Mesenchymal stem cell (in vitro differentiated cells and primary cell): ENCODE measurements at places on chromosomes 4 and X.

DNA sequence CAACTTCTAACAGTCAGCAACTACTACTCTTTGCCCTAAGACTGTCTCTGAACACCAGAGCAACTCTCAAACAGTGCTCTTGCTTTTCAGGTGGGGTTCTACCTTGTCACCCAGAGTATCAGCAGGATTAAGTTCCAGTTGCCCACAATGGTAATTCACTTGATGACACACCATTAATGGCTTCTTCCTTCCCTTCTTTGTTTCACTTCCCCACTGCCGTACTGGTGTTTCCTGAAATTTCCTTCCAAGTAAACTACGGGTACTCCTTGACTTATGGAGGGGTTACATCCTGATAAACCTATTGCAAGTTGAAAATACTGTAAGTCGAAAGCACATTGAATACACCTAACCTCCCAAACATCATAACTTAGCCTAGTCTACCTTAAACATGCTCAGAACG lies 36.6 kb upstream of the PDK3 start:
- no peaks in the 10 kb centered on the region for H3K36me3 ChIP-seq
- H3K27ac ChIP-seq, result no peak overlapping the region
- no peaks in the 10 kb centered on the region for H3K4me1 ChIP-seq
- peaks cover 11% of the 10 kb centered on the region for H3K27me3 ChIP-seq

DNA sequence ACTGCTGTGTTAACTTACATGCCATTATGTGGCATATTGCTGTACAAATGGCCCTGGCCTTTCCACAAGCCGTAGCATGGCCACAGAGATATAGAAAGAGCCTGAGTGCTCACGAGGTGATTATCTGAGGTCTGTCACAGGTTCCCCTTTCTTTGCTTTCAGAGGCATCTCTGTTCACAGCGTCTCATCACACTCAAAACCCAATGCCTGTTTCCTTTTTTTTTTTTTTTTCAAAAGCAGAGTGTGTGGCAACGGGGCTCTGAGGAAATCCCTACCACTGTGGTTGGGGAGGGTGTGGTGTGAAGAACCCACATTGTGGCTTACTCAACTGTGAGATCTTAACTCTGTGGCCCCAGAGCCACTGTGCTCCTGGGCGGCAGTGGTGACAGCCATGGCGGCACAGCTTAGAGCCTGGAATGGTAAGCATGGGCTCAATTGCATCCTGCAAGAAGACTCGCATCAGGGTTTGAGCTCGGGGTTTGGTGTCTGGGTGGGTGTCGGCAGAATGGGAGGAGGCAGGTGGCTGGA lies 30.8 kb downstream of the RTL5 start:
- H3K27ac ChIP-seq, result no peak overlapping the region
- no peak overlapping the region for H3K4me3 ChIP-seq
- peaks cover 49% of the 10 kb centered on the region for H3K27me3 ChIP-seq
- H3K36me3 ChIP-seq, result no peaks in the 10 kb centered on the region

DNA sequence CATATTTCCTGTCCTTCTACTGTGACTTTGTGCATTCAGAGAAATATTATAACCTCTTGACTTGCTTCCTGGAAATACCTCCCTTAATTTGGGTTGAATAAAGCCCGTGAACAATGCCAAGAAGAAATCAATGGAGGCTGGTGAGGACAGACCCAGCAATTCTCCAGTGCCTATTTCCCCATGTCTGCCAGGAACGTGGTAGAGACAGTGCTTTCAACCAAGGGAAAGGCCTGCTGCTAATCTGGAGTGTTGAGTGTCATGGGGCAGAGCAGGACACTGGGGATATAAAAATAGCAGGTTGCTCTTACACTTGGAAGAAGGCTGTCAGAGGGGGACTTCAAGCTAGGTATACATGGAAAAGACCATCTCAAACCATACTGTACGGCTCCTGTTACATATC lies 19.9 kb downstream of the TSC22D3 start:
- no peaks in the 10 kb centered on the region for H3K4me1 ChIP-seq
- H3K36me3 ChIP-seq, result no peaks in the 10 kb centered on the region
- H3K4me3 ChIP-seq, result no peak overlapping the region
- peaks cover 96% of the 10 kb centered on the region for H3K27me3 ChIP-seq

GRCh38 chr4:139552517-139553307 lies 3.3 kb downstream of the SETD7 start:
- peaks cover 10% of the 10 kb centered on the region for H3K4me1 ChIP-seq
- peak overlapping the region; percentile 3 for H3K27ac ChIP-seq
- no peaks in the 10 kb centered on the region for H3K36me3 ChIP-seq
- peaks cover 5% of the 10 kb centered on the region for H3K27me3 ChIP-seq

- H3K36me3 ChIP-seq, result no peaks in the 10 kb centered on the region
- H3K27ac ChIP-seq, result no peak overlapping the region
- no peaks in the 10 kb centered on the region for H3K27me3 ChIP-seq
- no peak overlapping the region for H3K4me3 ChIP-seq
- no peaks in the 10 kb centered on the region for H3K4me1 ChIP-seq
These were observed 105.8 kb downstream of the GEMIN8 start for GRCh38 chrX:13923845-13924244.
